ENCODE measurements at places on chromosomes 16 and 17.
A peak's percentile ranks its signal among the peaks of the same experiment; 100 is the strongest.

DNA sequence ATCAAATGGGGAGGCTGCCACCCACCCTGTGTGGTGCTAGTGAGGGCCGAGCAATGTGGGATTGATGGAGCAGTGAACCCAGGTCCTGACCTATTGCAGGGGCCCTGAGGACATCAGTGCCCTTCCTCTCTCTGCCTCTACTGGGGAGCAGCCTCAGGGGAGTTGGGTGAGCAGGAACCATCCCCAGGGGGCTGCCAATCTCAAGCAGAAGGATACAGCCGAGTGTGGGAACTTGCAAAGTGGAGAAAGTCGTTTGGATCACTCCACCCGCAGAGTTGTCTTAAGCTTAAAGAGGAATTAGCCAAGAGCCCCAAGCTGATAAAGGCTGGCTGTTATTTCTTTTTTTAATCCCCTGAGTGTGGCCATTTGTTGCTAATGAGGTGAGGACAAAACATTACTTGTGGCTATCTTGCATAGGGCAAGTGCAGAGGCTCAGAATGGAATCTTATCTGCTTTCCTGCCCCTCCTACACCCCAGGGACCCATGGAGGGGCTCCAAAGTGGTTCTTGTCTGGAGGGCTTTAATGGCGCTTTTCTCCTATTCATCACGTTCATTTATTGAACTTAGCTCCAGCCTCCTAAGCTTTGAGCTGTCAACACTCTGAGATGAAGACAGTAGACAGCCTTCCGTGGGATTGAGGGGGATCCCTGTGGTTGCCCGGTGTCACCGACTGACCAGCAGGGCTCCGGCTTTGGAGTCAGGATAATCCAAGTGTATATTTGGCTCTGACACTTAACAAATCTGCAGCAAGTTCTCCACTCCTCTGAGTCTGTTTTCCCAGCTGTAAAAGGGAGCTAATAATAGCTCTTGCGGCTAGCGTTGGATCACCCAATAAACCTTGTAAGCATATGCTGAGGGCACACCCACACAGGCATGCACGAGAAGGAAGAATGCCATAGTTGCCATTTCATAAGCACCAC, 45.1 kb downstream of the MYH11 start:
- no peak for DNase-seq

DNA sequence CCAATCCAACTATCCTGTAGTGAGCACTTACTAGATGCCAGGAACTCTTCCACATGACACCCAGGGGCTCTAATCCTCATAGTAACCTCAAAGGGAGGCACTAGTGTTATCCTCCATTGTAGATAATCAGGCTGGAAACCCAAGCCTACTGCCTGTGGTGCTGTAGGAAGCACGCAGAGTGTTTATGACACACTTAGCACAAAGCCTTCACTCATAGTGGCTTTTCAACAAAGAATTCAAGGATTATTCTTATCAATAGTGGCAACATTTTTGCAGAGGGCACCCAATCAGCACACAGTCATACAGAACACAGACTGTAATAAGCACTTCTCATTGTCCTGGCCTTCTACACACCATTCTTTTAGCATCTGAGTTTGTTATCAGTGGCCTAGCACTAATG, 18.5 kb upstream of the SOX9 start:
- DNase-seq, result no peak

GRCh38 chr17:56305007-56305406, 151.7 kb downstream of the ANKFN1 start:
- peak; percentile 78 for DNase-seq

GRCh38 chr16:10530685-10531084, 49.7 kb downstream of the EMP2 start:
- DNase-seq, result no peak

DNA sequence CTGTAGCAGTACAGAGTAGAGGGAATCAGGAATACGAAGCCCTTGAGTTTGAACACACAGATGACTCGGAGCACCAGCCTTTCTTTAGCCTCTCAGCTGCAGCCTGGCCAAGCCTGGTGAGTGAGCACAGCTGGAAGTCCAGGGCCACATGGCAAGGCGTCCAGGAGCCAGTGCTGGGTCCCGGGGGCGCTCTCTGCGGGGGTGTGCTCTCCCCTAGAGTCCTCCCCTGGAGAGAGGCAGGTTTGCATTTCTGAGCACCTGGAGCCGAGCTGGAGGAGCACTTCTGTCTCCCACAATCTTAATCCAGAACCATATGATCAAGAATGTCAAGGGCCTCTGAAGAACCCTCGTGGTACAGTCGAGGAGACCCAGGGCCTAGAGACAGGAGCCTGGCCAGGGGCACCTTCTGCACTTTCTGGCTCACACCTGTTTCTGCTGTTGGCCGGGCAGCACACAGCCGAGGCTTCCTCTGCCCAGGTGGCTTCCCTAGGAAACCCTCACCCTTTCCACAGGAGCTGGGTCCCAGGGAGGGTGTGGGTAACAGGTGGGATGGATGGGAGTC, 78.3 kb downstream of the PLD6 start:
- no peak for DNase-seq

DNA sequence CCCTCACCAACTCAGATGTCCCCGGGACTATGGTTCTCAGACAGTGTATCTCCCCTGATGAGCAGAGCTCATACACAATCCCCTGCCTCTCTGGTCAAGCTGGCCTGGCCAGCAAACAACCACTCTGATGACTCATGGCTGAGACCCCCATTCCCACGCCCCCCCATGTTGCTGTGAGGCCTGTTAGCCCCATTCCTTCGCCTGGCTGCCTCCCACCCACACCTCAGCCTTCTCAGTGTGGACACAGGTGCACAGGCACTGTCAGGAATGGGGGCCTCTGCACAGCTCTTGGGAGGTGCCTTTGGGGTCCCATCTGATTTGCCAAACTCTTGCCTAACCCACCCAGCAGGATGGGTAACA, 80.2 kb downstream of the CNGB1 start:
- no peak for DNase-seq

- DNase-seq, result no peak
These were observed 8.5 kb downstream of the SSTR5 start for GRCh38 chr16:1080801-1081733.

DNA sequence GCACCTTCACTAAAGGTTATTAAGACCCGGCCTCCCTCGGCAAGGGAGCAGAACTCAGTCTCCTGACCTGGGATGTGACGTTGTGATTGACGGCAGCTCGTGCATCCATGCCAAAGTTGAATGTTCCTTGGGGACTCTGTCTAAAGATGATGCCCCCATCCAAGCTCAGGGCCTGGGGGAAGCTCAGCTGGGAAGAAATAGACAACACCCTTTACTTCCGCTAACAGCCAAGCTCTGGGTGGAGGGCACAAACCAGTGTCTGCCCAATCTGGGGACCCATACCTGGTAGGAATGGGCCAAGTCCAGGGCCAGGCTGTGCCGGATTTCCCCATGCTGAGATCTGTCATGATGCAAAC, 95.4 kb downstream of the RMI2 start:
- no peak for DNase-seq

DNA sequence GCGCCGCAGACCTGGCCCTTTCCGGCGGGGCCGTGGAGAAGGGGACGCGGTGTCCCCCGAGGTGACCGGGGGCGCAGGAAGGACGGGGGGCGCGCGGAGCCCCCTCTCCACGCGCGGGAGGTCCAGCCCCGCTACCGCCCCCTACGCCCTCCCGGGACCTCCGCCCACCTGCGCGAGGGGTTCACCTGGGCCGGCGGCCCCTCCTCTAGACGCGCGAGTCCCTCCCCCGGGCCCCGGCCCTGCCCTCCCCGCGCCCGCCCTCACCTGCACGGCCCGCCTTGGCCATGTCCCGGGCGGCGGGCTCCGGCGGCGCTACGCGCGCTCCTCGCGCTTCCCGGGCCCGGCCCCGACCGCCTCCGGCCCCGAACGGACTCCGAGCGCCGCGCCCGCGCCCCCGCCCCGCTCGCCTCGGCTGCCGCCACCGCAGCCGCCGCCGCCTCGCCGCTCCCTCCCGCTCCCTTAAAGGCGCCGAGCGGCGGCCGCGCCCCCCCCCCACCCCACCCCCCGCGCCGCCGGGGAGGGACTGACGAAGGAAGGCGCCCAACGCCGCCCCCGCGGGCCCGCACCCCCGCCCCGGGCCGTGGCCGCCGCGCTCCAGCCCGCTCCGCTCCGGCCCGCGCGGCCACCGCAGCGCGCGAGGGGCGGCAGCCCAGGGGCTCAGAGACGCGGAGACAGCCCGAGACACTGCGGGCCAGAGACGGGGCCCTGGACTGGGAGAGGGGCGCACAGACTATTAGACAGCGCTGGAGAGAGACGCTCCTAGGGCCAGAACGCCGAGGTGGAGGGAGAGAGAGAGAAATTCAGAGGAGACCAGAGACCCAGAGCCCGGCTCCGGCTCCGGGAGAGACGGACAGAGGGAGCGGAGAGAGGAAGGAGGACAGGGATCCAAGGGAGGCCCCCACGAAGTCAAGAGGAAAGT, at the start of gene PITPNM3:
PITPNM3 (minus strand) TSS at position 435 of the 919 bp plus-strand sequence; CDS start at position 286, 149 bp downstream.
- peak; percentile 58 for DNase-seq

GRCh38 chr16:84527532-84528269, 23.2 kb upstream of the MEAK7 start:
- DNase-seq, result peak; percentile 68

GRCh38 chr16:85923153-85924021, 24.4 kb downstream of the IRF8 start:
- peak; percentile 73 for DNase-seq

- DNase-seq, result no peak
These were observed 20.2 kb downstream of the SYCE1L start for GRCh38 chr16:77219437-77219836.

GRCh38 chr16:1007284-1007850, 25.8 kb downstream of the SOX8 start:
- DNase-seq, result no peak

DNA sequence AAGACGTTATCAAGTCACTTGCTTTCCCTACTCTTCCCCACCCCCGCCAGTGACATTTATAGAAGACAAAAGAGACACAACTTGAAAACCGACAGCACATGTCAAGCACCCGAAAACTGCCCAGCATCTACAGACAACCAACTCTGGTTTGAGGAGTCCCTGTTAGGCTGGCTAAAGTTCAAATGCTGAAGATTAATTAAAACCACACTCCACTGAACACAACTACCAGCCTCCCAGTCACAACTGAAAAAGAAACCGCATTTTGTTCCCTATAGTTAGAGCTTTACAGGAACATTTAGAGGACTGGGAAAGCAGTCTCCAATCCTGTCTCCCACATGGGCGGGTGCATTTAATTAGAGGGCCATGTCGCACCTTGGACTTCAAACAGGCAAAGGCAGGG, 73.0 kb upstream of the COX10 start:
- no peak for DNase-seq

- no peak for DNase-seq
These were observed 71.3 kb downstream of the TMC6 start for GRCh38 chr17:78057113-78057740.

DNA sequence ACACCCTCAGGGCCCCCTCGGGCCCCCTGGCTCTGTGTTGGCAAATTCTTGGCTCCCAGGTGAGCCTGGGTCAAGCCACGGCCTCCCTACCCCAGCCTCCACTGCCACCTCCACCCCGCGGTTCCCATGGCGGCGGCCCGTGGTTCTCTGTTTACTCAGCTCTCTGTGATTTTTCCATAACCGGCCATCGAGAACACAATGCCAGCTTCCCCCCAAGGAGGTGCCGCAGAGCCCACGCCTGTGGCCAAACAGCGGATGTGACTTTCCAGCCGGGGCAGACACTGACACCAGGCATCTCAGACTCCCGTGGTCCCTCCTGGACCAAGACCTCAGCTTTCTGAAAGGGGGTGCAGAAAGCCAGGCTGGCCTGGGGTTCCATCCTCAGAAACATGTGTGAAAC, 21.6 kb upstream of the ATP2A3 start:
- DNase-seq, result no peak

GRCh38 chr16:10737068-10737625, 6.5 kb upstream of the NUBP1 start:
- DNase-seq, result peak; percentile 84

DNA sequence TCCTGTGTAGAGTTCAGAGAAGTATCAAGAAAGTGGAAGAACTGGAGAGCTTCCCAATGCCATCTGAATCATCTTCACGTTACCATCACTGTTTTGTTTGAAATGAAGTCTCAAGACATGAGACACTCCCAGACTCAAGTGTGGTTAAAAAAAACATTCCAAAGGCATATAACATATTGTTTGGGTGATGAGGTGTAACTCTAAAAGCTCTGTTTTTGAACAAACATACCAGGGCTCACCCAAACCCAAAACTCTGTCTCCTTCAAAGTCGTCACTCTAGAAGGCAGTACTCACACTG, 6.3 kb upstream of the ZCCHC14 start:
- DNase-seq, result no peak

DNA sequence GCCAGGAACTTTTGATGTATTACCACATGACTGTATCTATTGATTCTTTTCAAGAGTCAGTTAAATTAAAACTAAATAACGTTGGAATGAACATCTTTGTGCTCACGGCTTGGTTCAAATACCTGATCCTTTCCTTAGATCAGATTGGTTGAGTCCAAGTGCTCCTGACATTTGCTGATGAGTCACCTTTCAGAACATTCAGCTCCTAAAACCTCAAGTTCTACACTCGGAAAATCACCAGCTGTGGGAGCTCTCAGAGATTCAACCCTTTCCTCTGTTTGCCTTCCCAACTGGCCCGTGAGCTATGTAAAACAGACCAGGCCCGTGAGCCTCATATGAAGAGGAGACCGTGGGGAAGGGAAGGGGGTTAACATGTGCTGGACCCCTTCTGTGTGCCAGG, 68.1 kb downstream of the RTN4RL1 start:
- DNase-seq, result no peak

GRCh38 chr16:3934491-3935181, 54.1 kb upstream of the CREBBP start:
- DNase-seq, result no peak

DNA sequence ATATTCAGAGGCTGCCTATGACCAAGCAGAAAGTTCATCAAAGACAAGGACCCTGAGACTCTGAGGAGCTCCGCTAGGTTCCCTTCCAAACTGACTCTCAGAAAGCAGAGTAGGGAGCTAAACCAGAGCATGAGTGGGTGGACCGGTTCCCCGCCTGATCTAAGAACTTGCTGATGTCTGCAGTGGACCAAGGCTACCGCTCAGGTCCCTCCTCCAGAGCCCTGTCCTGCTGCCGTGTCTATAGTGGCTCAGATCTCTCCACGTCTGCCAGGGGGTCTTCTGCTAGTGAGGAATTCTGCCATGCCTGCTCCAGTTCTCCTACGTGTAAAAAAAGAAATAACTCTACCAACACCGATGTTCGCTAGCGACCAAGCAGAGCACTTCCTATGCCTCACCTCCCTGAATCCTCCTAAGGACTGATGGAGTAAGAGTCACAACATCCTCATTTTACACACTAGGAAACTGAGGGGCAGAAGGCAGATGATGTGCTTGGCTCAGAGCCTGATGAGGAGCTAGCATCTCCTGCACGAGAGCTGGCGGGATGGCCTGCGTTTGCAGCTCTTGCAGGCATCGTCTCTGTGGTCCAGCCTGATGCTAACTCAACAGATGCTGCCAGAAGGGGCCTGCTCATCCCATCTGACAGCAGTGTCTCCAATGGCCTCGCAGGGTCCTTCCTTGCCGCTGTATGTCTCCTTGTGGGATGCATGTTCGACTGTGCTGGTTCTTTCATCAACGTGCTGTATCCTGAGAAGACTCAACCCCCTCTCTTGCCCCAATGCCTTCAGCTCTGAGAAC, 265.5 kb downstream of the C16orf95 start:
- no peak for DNase-seq
